ENCODE measurements at places on chromosomes 11 and 22.

DNA sequence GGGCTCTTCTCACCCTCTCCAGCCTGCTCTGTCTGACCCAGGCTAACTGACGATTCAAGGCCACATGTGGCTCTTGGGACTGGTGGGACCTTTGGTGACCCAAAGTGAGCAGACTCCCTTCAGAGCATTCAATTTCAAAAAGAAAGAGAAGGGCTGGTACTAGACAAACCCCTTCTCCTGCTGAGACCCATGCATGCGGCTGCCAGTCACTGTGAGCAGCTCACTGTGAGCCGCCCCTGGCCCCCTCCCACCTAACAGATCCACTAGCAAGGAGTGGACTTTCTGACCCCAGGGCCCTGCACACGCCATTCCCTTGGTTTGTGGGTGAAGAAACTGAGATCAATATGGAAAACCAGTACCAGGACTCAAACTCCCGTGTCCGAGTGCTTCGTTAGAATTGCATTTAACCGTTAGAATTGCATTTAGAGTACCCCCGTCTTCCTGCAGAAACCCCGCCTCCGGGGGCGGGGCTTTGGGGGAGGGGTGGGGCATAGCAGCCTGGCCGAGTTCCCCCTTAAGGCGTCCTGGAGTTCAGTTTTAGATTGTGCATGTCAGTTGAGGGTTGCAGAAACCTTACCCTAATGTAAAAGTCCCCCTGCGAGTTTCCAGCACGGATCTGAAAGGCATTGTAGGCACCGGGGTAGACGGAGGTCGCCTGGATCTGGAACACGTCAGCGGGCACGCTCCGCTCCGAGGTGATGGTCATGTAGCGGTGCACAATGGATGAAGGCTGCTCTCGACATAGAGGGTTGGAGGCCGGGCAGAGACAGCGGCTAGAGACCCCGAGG lies 5.1 kb downstream of the EFEMP2 start:
- DNase-seq = no peak

DNA sequence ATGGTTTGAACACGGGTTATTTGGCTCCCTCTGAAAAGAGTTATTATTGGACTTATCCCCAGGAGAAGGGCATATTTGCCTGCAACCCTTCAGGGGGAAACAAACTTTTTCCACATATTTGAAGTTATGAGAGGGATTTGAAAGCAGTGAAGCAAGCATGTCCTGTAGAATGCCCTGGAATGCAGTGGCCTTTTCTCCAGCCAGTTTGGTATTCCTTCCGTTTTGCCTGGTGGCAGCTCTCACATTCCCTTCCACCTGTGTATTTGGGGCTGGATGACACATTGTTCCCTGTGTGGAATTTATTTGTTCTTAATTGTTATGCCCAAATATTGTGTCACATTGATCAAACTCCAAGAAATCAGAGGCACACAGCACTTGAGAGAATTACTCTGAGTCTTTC lies 59.0 kb downstream of the OSBP2 start:
- no peak for DNase-seq

- no peak for DNase-seq
These were observed 4.4 kb downstream of the KCNJ5 start for GRCh38 chr11:128895526-128895925.

- no peak for DNase-seq
These were observed 8.9 kb upstream of the RAB3IL1 start for GRCh38 chr11:61926235-61926634.

- no peak for DNase-seq
These were observed 13.7 kb downstream of the MEI1 start for GRCh38 chr22:41713004-41713403.

Data from DMS153 (cell line).